ENCODE measurements at places on chromosomes 7 and 10.

DNA sequence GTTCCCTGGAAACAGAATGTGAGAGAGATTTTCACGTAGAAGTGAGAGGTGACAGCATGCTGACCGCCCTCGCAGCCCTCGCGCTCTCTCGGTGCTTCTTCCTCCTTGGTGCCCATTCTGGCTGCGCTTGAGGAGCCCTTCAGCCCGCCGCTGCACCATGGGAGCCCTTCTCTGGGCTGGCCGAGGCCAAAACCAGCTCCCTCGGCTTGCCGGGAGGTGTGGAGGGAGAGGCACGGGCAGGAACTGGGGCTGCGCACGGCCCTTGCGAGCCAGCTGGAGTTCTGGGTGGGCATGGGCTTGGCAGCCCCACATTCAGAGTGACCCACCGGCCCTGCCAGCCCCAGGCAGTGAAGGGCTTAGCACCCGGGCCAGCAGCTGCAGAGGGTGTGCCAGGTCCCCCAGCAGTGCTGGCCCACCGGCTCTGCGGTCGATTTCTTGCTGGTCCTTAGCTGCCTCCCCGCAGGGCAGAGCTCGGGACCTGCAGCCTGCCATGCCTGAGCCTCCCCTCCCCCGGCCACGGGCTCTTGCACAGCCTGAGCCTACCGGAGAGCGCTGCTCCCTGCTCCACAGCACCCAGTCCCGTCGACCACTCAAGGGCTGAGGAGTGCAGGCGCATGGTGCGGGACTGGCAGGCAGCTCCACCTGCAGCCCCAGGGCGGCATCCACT, 888.7 kb upstream of the ZWINT start:
- no peak for DNase-seq

- no peak for DNase-seq
These were observed 48.4 kb downstream of the CCDC6 start for GRCh38 chr10:59857921-59858320.

GRCh38 chr10:112429147-112429546, 17.6 kb downstream of the ZDHHC6 start:
- DNase-seq: no peak

DNA sequence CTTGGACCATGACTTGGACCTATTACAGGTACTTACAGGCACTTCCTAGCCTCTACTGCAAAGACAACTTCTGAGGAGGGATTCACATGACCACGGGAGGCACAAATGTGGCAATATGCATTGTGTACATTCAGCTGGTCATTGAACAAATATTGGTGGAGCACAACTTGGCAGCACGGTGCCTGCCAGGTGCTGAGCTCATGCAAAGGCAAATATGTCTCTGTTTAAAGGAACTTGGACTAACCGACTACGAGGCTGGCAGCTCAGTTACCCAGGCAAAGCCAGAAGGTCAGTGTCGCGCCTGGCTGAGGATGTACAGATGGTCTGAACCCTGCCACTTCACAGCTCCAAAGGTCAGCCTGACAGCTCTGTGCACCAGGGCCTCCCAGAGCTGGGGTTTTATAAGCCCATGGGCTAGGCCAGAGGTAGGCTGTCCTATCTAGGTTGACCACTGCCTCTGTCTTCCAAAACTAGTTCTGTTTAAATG, 6.1 kb downstream of the DENND11 start:
- DNase-seq: no peak

DNA sequence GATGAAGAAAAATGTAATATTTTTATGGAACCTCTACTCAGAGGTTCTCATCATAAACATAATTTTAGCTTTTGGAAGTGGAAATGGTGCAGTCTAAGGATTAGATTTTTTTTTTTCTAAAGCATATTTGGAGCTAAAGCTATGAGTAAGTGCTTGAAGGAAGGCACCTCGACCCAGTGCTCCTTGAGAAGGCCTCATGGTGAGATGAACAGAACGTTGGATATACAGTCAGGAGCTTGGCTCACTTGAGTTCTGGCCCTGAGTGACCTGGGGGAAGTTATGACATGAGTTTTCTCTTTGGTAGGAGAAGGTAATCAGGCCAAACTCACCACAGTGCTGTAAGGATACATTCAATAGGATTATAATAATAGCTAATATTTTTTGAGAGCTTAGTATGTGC, 163.3 kb downstream of the JCAD start:
- DNase-seq: no peak

GRCh38 chr10:79982362-79982800, 33.5 kb upstream of the SFTPD start:
- no peak for DNase-seq

DNA sequence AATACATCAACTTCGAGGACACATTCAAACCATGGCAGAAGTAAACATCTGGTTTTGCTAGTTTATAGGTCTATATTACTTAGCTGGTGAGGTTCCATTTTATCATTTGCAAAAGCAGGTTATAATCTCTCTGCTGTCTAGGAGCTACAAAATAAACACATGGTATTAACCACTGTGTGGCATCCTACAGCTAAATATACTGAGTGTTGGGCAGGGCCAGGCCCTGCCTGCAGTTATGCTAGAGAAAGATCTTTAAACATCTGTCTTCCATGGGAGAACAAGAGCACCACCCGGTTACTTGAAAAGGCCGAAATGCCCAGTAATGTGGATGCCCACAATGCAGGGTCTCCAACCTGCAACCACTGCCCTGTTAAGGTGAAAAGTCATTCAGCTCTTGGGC, 20.6 kb upstream of the FKBP9 start:
- no peak for DNase-seq

DNA sequence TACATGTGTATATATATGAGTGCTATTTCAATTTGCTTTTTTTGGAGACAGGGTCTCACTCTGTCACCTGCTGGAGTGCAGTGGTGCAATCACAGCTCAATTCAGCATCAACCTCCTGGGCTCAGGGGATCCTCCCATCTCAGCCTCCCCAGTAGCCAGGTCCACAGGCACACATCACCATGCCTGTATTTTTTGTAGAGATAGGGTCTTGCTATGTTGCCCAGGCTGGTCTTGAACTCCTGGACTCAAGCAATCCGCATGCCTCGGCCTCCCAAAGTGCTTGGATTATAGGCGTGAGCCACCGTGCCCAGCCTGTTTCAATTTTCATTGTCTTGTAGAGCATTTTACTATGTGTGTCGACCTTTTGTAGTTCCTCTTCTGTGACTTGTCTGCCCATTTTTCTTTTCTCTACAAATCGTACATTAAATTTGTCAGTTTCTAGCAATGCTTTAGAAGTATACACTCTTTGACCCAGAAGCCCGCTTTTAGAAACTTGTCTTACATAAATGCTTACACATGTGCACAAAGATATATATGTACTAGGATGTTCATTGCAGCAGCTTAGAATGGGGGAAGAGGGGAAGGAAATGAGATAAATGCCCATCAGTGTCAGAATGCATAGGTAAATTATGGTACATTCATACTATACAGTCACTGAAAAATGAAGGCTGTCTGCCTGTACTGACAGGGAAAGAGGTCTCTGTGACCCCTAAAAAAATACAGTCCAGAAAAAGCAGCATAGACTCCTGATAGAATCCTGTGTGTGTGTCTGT, 12.2 kb upstream of the RFC2 start:
- DNase-seq: no peak

GRCh38 chr10:28171468-28172222, 131.2 kb downstream of the MPP7 start:
- DNase-seq: no peak

GRCh38 chr10:28449926-28450325, 83.0 kb upstream of the WAC start:
- DNase-seq: no peak

DNA sequence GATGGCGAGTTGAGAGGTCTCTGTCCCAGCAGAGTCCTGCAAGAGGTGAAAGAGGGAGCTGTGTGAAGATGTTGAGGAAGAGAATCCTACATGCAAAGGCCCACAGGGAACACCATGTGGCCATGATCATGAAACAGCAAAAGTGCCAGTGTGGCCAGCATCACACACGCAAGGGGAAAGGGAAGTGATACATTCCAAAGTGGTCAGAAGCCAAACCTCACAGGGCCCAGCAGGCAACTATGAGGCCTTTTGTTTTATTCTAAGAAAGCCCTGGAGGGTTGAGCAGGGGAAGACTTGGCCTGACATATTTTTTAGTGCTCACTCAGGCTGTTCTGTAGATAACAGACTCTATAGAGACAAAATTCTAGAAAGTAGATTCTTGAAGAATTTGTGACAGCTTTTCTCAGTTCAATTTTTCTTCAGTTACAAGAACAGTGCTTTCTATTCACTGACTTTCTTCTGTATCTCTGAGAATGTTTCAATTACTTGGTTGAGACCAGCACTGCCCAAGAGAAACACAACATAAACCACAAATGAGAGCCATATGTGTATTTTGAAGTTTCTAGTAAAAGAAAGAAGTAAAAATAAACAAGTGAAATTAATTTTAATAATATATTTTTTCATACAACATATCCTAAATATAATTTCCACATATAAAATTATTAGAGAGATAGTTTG, 82.3 kb downstream of the HTR7 start:
- DNase-seq: no peak

DNA sequence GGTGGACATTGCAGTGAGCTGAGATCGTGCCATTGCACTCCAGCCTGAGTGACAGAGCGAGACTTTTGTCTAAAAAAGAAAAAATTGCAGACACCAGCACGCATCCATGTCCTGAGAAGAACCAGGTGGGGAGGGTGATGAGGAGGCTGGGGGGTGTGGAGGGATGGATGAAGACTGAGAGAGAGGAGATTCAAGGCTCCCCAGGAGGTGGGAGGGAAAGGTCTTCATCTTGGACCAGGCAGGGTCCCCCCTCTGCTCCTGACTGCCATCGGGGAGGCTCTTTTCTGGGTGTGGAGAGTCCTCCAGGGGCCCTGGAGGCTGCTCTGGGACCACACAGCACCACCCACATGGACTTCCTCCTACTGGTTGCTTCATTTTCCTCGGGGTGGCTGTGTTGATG, 1.5 kb downstream of the SCART1 start:
- DNase-seq: no peak

GRCh38 chr7:70455925-70456324, 676.0 kb upstream of the GALNT17 start:
- no peak for DNase-seq

GRCh38 chr10:48613016-48613415, 8.1 kb upstream of the ARHGAP22 start:
- DNase-seq: no peak

DNA sequence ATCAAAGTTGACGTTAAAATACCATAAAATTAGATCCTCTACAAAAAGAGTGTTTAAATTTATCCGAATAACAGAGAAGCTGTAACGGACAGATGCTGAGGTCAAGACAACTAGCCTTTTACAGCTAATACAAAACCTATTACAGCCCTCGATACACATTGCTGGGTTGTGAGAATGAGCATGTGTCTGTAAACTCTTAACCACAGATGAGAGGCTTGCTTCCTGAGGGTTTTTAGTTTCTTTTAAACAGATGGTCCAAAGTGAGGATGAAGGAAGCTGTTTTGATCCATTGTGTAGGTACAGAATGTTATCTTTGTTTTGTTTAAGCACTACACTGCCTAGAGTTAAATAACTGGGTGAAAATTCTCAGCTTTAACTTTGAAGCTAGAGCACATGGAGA, 578.2 kb downstream of the PARD3 start:
- no peak for DNase-seq

DNA sequence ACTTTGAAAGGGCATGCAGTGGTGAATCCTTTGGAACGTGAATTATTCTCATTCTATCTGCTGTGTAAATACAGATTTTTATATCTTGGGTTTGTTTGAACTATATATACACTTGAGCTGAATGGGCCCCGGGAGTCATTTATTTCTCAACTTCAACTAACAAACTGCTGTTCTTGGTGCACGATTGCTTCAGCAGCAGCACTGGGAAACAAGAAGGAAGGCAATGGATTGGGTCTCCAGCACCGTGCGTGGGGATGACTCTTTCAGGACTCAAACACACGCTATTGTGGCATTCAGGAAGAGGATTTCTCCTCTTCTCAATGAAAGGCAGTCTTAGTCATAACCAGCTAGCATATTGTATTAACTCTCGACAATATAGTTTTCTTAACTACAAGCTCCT, 226.0 kb upstream of the NFE2L3 start:
- DNase-seq: no peak

GRCh38 chr10:124287791-124288190, 130.9 kb downstream of the OAT start:
- DNase-seq: no peak

DNA sequence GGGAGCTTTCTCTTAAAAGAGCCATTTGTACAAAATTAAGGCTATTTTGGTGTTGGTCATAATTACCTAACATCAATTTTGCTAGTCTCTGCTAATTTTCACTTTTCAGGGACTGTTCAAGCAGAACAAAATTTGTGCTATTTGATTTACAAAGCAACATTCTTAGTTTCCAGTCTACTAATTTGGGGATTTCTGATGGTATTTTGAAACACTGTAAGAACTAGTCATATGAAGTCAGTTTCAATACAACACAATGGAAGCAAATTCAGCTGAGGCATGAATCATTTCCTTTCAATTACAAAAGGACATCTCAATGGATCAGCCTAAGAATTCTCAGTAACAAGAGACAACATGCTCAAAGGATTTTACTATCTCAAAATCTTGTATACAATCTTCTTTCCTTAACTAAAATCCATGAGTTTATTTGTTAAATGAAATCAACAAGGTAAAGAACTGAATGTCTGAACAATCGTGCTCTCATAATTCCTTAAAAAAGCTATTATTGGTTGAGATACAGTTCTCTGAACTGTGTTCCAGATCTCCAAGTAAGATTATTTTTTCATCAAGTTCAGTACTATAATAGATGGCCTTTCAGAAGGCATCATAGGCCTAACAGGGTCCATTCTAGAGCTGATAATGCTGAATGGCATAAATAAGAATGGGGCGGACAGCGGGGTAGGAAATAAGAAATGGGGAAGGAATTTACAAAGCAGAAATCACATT, 144.6 kb downstream of the NRCAM start:
- DNase-seq: no peak
